ENCODE measurements at places on chromosomes 5 and 9.

GRCh38 chr5:137573376-137573775 lies 74.2 kb upstream of the SPOCK1 start:
- DNase-seq = no peak

DNA sequence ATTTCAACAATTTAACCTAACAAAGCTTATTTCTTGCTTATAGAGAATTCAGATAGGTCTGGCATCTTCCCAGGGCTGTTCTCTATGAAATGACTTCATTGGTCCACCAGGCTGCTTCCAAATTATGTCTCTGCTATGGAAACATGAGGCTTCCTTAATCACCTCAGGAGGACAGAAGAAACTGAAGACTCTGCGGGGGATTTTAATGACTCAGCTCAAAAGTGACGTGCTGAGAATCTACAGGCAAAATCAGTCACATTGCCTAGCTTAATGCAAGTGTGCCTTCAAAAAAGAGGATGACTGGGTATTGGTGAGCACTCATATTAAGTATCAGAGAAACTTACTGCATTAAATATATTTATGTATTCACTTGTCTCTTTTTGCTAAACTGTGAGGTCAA lies 315.5 kb upstream of the RGMB start:
- no peak for DNase-seq

DNA sequence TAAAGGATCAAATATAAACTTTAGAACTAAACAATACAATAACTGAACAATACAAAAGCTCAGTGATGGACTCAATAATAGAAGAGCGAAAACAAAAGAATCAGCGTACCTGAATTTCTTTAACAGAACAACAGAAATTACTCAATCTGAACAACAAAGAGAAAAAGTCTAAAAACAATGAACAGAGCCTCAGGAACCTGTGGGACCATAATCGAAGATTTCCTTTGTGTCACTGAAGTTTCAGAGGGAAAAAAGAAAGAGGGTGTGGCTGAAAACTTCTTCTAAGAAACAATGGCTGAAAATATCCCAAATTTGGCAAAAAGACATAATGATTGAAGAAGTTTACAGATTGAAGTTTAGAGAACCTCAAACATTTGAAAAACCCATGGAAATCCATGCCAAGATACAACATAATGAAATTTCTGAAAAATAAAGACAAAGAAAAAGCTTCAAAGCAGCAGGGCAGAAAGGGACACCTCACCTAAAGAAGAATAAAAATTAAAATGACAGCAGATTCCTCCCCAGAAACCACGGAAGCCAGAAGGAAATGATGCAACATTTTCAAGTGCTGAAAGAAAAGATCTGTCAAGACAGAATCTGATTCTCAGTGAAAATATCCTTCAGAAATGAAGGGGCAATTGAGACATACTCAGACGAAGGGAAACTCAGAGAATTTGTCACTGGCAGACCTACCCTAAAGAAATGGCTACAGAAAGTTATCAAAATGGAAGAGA lies 288.8 kb downstream of the ARL15 start:
- DNase-seq = no peak

DNA sequence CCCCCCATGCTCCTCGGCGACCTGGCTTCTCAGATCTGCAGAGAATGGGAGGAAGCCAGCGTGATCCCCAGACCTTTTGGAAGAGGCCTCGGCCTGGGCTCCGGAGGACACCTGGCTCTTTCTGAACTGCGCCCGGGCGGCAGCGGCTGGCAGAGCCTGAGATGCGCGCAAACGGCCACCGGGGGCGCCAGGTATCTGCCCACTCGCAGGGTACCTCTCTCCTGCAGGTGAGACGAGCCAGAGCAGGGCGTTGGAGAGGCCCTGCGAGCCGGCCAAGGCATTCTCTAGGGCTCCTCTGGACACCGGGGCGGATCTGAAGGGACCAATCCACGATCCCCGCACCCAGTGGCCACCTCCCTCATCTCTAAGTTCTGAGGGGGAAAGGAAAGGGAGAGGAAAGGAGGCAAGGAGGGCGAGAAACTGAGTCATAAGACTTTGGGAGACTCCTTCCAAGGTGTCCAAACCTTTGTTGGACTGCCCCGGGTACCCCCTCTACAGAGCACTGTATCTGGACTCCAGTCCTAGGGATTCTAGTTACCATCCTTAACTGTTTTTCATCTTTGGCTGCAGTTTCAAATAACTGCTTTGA lies 55.0 kb upstream of the SLC46A2 start:
- DNase-seq = no peak

DNA sequence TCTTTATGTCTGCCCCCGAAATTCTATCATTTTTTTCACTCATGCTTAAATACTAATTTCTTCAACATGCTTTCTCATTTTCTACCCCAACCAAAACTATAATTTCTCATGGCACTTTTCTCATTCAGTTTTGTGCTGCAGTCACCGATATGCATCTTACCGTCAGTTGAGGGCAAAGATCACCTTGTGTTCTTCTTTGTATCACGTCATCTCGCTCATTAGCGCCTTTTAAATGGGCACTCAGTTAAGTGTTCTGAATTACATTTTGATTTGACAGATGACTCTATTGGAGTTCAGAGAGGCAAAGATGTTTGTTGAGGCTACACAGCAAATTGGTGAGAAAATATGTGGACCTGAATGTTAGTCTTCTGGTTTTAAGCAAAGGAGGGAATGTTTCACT lies 211.7 kb upstream of the GLRA1 start:
- DNase-seq = no peak

DNA sequence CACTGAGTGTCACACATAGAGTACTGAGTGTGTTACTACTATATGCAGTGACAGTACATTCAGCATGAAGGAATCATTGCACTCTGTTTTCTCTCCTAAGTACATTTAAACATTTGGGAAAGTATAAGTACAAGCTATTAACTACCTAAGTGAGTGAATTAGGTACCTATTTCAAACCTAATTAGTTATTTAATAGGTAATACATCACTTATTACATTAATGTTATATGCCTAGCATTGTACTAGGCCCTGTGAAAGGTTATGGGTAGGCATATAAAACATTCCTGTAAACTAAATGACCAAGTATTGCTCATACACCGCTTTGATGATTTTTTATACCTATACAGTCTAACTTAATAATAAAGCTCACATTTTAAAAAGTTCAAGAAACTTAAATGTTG lies 25.7 kb upstream of the PPP3R2 start:
- DNase-seq = no peak

All from T-helper 22 cell (primary cell).